ENCODE measurements at places on chromosomes 2 and 18. TPM values are rescaled to one million over a fixed set of nuclear protein-coding genes. Genes with fewer than 3 reads are reported as not detected.

The SP140 gene
- total RNA-seq, result not detected

The FEV gene
- not detected for total RNA-seq

The MEP1B gene
- total RNA-seq, result not detected

The FSHR gene
- total RNA-seq, result not detected

The IGFBP2 gene
- total RNA-seq, result 219 TPM

The HRH4 gene
- under 0.01 TPM for total RNA-seq

The ORC2 gene
- total RNA-seq, result 14.1 TPM

The GYPC gene
- total RNA-seq, result 63.7 TPM

The BUB1 gene
- total RNA-seq, result 49.5 TPM

The PRSS56 gene
- total RNA-seq, result not detected

The ALPG gene
- total RNA-seq, result not detected

The UPP2 gene
- total RNA-seq, result not detected

The CYS1 gene
- total RNA-seq, result 0.58 TPM

The HADHB gene
- total RNA-seq, result 104 TPM

The CKAP2L gene
- 2.3 TPM for total RNA-seq

The FOXD4L1 gene
- 0.19 TPM for total RNA-seq

The CRYGC gene
- total RNA-seq, result not detected

The LBH gene
- 197 TPM for total RNA-seq

The GNLY gene
- not detected for total RNA-seq

The GCG gene
- not detected for total RNA-seq

The LIMS3 gene
- 1.1 TPM for total RNA-seq

The TWIST2 gene
- 13.4 TPM for total RNA-seq

The STAT4 gene
- 11.6 TPM for total RNA-seq

The TRPM8 gene
- under 0.01 TPM for total RNA-seq

The HOXD13 gene
- total RNA-seq, result not detected

The KCNJ3 gene
- not detected for total RNA-seq

Measured in regular cardiac myocyte (primary cell).